Stimulated activated naive CD8-positive, alpha-beta T cell treated with anti-CD3 and anti-CD28 coated beads, Interleukin-15, amount 100 ng/mL, for 72 hours (primary cell): ENCODE measurements at places on chromosomes 5 and 9.

DNA sequence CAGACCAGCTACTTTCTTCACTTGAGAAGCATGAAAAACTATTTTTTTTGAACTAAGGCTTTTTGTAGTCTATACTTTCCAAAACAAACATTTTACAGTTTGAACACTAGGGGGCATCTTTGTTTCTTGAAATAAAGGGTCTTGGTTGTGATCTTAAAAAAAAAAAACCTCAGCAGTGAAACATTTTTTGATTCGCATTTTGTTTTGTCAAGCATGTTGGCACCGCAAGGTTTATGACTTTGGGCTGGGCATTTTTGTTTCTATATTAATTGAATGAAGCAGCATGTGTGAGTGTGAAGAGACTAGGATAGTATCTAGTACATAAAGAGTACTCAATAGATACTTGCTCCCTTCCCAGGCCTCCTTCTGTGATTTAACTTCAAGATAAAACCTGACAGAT lies 31.6 kb upstream of the ACOT12 start:
- DNase-seq, result no peak

GRCh38 chr5:10564838-10565784 lies 1.2 kb downstream of the ANKRD33B start:
- DNase-seq, result peak; percentile 28

DNA sequence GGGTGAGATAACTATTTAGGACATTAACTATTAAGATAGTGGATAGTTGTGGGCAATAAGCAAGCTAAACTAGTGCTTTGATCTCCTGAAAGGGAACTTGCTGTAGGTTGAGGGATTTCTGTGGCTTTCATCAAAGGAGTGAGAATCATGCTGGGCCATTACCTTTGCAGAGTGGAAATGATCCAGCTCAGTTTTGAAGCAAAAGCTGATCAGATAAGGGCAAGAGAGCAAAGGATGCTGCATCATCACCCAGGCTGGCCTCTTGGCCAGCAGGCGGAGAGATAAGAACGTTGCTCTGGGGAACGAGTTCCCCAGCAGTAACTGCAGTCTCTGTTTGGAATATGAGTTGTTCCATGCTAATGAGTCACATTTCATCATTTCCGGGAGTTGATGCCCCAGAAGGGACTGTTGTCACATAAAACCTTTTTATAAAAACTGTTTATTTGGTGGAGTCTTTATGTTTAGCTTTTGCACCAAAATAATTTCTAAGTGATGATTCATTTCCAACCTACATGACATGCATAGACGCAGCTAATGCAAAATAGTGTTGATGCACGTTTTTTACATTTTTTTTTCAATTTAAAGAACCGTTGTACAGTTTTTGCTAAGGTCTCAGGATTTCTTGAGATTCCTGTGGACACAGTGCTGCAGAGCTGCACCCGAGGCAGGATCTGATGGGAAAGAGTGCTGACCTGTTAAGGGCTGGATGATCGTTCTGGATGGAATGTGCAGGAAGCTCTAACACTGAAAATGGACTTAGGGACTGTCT lies 99.3 kb downstream of the ACTBL2 start:
- DNase-seq, result peak; percentile 3

- no peak for DNase-seq
These were observed 42.0 kb downstream of the ERMP1 start for GRCh38 chr9:5790923-5791322.

DNA sequence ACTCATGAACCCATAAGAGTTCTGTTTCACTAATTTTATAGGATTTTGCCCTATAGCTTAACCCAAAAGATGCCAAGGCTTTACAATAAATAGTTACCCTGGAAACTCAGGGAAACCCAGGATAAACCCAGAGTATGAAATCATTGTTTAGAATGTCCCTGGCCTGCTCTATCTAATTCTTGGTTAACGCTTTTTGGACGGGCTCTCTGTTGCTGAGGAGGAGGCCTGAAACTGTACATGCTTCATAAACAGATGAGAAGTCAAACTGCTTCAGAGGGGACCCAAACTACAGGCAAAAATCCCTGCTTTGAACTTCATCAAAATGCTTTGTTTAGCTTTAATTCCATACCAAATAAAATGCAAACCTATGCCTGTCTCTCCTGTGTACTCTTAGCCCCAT lies 291.9 kb downstream of the SH3GL2 start:
- DNase-seq, result no peak

- no peak for DNase-seq
These were observed 19.4 kb downstream of the TARS1 start for GRCh38 chr5:33460210-33460609.
